ENCODE measurements at places on chromosomes 1 and 21. TPM values are rescaled to one million over a fixed set of nuclear protein-coding genes. Genes with fewer than 3 reads are reported as not detected.

KRTAP19-3 gene
- total RNA-seq: not detected

SMCP gene
- not detected for total RNA-seq

S100A12 gene
- 22.8 TPM for total RNA-seq

WDR47 gene
- total RNA-seq: 14.7 TPM

DNA sequence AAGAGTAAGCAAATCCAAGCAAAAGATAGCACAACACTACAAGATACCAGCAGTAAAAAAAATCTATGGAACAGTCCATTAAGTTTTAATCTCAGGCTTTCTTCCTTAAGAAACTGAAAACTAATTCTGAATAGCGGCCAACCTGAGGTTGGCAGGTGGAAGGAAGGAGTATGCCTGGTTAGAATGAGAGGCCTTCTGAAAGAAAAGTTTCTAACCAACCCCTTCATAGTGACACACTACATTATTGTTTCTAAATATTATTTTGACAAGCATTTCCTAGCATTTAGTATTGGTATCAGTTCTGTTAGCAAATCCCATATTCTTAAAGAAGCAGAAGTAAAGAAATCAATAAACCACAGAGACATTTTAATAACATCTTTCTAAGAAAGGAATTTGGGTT, 205.7 kb upstream of the PTBP2 start:
- DNase-seq: no peak

- DNase-seq: no peak
Observed at GRCh38 chr1:96820107-96820506, 98.5 kb downstream of the PTBP2 start.

- DNase-seq: no peak
Observed at GRCh38 chr1:95196017-95196416, 38.0 kb upstream of the RWDD3 start.

GRCh38 chr1:220957233-220957605, 78.0 kb downstream of the HLX start:
- no peak for DNase-seq

DNA sequence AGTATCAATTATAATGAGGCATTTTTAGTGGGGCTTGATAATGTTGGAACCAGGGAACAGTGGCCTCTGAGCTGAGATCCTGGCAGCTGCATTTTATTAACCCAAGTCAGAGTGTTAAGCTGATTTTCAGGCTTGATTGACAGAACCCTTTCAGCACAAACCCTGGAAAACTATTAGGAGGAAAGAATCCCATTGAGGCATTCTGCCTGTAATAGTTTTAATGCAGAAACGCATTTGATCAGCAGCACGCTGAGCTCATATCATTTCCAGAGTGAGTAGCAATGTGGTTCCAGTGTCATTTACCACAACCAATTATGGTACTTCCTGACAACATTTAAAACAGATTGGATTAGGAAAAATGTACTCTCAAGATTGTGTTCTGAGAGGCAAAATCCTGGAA, 78.3 kb upstream of the BARHL2 start:
- no peak for DNase-seq

DNA sequence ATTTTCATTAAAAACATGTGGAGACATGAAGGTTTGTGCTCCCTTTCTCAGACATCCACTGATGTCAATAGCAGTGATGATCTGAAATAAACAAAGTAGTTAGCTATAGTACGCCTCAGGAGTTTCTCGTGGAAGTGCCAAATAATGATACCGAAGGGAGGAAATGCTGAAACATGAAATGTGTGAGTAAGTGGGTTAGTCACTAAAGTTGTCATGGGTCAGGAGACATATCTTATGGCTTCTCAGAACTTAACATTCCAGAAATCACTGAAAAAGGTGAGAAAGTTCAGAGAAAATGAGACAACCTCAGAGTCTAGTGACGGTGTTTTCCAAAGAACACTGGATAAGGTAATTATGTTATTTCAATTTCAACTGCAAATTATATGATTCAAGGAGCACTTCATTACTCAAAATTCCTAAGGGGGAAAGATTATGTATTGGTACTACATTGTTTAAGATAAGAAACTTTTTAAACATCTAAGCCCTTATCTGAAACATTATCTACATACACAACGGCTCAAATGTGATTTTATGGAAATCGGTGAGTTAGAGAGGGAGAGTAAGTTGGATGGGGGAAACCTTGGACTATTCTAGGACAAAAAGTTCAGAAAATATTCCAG, 20.6 kb downstream of the NIBAN1 start:
- DNase-seq: no peak

GRCh38 chr1:22490309-22490708, 38.7 kb downstream of the ZBTB40 start:
- DNase-seq: no peak

DNA sequence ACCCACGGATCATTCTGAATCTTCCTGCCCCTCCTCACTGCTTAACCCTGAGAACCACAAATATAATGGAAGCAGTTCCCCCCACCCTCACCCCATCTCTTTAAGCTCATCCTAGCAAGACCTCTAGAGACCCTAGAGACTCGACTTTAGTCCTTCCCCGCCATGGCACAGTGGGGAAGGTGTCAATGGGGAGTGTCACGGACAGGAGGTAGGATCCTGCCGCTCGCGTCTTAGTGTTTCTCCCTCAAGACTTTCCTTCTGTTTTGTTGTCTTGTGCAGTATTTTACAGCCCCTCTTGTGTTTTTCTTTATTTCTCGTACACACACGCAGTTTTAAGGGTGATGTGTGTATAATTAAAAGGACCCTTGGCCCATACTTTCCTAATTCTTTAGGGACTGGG, 677 bp upstream of the PMF1 start:
- no peak for DNase-seq
